ENCODE measurements at places on chromosomes 6 and 20.

- no peaks in the 10 kb centered on the region for H3K36me3 ChIP-seq
- H3K4me1 ChIP-seq, result no peaks in the 10 kb centered on the region
- H3K27me3 ChIP-seq, result no peaks in the 10 kb centered on the region
- no peak for DNase-seq
- no peak overlapping the region for H3K4me3 ChIP-seq
Measured at GRCh38 chr20:655726-656624, 3.0 kb upstream of the SRXN1 start.

- H3K4me1 ChIP-seq, result no peaks in the 10 kb centered on the region
- H3K27ac ChIP-seq, result no peak overlapping the region
- DNase-seq, result no peak
- H3K27me3 ChIP-seq, result no peaks in the 10 kb centered on the region
- no peak overlapping the region for H3K4me3 ChIP-seq
- no peaks in the 10 kb centered on the region for H3K36me3 ChIP-seq
Measured at GRCh38 chr6:154394571-154394970, 38.0 kb upstream of the IPCEF1 start.

- H3K4me3 ChIP-seq, result no peak overlapping the region
- H3K27ac ChIP-seq, result no peak overlapping the region
- no peak for DNase-seq
- H3K36me3 ChIP-seq, result no peaks in the 10 kb centered on the region
- H3K4me1 ChIP-seq, result no peaks in the 10 kb centered on the region
Measured at GRCh38 chr6:82275686-82276085, 28.1 kb upstream of the IBTK start.

- no peaks in the 10 kb centered on the region for H3K4me1 ChIP-seq
- no peaks in the 10 kb centered on the region for H3K27me3 ChIP-seq
- no peak for DNase-seq
- no peaks in the 10 kb centered on the region for H3K36me3 ChIP-seq
- H3K27ac ChIP-seq, result no peak overlapping the region
Measured at GRCh38 chr6:127182501-127182900, 64.0 kb downstream of the RSPO3 start.

All from pancreas (tissue), 10 donors.